ENCODE measurements at places on chromosomes 7 and 10.

GRCh38 chr7:13578294-13578693 is 411.2 kb downstream of the ETV1 start:
- no peak for DNase-seq

GRCh38 chr7:140330595-140330994 is 67.7 kb downstream of the SLC37A3 start:
- no peak for DNase-seq

- no peak for DNase-seq
These were observed at the start of gene ECHDC3 for GRCh38 chr10:11742009-11742778. Gene ECHDC3 (plus strand): TSS chr10:11742382. CDS start chr10:11742577, 195 bp downstream.

DNA sequence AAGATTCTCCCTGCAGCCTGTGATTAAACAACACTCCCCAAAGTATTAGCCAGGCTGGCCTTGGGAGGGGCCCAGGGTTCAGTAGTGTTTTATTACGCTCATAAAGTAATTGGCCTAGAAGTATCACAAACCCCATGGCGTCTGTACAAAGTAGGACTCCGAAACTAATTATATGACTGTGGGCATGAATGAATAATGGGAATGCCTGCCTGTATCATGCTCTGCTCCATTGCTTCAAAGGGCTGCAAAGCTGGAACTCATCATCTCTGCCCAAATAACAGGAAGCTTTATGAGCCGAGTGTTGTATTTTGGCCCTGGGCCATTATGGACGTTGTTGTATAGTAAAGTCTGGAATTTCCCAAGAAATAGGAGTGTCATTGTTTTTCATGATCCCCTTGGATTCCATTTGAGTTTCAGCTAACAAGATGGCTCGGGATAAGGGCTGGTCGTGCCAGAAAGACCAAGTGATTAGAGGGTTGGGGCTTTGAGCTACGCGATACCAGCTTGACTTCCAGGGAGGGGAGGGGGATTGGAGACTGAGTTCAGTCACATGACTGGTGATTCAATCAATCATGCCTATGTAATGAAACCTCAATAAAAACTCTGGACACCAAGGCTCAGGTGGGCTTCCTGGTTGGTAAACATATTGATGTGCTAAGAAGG is 65.3 kb upstream of the NPTX2 start:
- DNase-seq = no peak

DNA sequence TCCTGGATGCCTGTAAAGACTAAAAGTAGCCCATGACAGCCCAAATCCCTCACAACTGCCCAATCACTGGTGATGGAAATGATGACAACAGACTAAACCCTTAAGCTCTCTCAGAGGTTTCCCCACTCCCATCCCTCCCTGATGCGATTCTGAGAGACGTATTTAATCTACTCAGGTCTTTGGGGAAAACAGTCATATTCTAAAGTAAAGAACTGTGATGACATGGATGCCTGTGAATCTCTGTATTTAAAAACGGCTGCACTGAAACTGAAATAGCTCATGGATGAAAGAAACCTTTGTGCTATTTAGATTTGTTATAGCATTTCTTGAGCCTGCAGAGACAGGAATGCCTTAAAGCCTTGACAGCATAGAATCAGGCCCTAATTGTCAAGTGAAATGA is 28.5 kb downstream of the VPS41 start:
- DNase-seq = no peak

DNA sequence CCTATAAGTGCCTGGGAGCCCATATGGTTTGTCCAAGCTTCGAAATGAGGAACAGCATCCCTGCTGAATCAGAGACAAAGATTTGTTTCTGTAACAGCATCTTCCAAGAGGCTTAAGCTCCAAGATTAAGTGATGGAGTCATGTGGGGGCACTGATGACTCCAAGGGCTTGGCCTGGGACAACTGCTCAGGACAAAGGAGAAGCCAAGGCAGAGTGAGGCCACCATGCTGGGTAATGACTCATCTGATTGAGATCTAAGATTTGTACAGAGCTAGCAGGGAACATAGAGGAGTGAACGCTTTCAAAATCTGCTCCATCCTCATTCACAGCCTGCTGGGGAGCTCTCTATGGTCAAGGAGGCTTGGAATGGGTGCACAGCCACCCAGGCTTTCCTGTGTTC is 49.3 kb downstream of the C10orf120 start:
- no peak for DNase-seq

- peak; percentile 42 for DNase-seq
These were observed 40.7 kb downstream of the ATE1 start for GRCh38 chr10:121886997-121887622.

GRCh38 chr10:129850316-129850715 is 113.8 kb downstream of the EBF3 start:
- DNase-seq = no peak

GRCh38 chr7:145582742-145583303 is 533.8 kb upstream of the CNTNAP2 start:
- no peak for DNase-seq

GRCh38 chr10:34464591-34464990 is 350.5 kb downstream of the PARD3 start:
- DNase-seq = no peak

GRCh38 chr10:86341361-86341811 is 25.2 kb downstream of the GRID1 start:
- no peak for DNase-seq

DNA sequence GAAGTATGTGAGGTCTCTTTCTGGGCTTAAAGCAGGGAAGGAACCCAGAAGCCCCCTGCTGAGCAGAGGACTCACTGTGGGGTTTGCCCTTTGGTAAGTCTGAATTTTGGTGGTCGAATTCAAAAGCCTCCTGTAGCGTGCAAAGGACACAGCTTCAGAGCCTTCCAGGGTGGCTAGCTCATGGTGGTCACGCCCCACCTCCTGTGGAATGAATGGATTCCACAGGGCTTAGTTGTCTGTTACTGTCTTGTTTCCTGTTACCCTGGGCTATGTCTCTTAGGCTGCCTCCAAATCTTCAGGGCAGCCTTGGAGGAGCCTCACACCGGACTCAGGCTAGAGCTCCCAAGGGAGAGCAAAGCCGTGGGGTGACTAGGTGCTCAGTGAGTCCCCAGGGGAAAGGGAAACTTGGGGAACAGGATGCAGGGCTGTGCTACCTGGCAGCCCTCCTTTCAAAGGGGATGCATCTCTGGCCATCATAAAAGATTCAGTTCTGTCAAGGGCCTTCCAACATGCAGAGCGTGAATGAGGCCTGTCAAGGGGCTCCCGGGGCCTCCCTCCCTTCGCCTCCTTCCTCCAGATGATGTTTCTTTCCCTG is 211.7 kb downstream of the CCSER2 start:
- DNase-seq = peak; percentile 83

GRCh38 chr10:16901106-16901505 is 83.9 kb upstream of the RSU1 start:
- DNase-seq = no peak

- DNase-seq = peak; percentile 29
These were observed 89.1 kb downstream of the MMRN2 start for GRCh38 chr10:86868353-86868752.

GRCh38 chr10:132189016-132189415 is 2.3 kb downstream of the DPYSL4 start:
- DNase-seq = no peak

DNA sequence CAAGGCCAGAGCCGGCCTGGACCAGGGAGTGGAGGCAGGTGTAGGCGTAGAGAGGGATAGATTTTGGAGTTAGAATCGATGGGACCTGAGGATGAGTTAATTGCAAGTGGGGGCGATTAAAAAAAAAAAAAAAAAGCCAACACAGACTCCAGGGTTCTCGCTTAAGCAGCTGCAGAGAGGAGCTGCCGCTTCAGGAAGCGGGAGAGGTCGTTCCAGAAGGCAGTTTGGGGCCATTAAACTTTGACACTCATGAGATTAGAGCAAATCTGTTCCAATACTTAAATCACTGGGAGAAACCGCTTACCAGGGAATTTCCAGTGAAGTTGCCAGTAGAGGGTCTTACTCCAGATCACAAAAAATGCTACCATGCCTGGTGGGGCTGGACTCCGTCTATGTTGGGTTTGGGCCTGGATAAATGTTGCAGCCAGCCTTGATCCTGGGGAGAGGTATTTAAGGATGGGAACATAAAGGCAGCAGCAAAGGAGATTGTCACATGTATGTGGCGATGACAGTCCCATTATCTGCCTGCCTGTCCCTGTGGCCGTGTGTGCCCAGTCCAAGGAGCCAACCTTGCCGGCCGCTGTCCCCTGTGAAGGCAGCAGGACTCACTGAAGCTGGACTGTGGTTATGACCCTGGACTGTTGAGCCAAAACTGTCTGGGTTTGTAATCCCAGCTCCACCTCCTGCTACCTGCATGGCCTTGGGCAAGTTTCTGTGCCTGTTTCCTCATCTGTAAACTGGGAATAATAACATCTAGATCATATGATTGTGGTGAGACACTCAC is 23.9 kb upstream of the GRID1 start:
- DNase-seq = no peak

DNA sequence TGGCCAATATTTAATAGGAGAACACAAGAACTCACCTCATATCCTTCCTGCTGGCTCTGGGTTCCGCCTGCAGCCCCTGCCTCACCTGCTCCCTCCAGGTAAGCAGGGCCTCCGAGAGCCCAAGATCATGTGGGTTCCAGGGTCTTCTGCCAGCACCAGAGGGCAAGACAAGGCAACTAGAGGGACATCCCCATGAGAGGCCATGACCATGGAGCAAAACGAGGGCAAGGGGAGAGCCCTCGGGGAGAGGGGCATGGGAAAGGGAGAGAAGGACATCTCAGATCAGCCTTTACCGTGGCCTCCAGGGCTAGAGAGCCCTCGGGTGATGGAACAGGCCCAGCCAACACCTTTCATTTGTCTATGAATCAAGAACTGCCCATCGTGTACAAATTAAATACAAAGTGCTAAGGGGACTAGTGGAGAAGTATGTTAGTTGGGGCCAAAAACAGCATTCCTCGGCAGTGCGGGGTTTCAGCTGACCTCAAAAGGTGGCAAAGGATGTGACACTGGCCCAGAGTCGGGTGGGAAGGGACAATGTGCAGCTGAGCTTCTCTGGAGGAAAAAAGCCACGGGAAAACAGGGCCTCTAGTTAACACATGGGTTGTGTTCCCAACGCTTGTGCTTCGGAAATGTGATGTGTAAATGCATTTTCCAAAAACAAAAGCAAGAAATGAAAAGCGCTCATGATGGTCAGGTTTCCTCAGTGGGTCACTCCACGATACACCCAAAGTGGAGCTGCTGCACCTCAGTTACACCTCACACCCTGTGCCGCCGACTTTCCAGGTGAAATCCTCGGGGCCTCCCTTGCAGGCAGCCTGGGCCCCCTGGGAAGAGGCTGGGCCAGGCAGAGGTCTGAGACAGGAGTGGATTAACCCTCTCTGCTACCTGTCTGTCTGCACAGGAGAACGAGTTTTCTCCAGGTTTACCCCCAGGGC is 2.0 kb downstream of the AOC1 start:
- DNase-seq = no peak

GRCh38 chr10:120601999-120602398 is 145.0 kb downstream of the PLPP4 start:
- no peak for DNase-seq

DNA sequence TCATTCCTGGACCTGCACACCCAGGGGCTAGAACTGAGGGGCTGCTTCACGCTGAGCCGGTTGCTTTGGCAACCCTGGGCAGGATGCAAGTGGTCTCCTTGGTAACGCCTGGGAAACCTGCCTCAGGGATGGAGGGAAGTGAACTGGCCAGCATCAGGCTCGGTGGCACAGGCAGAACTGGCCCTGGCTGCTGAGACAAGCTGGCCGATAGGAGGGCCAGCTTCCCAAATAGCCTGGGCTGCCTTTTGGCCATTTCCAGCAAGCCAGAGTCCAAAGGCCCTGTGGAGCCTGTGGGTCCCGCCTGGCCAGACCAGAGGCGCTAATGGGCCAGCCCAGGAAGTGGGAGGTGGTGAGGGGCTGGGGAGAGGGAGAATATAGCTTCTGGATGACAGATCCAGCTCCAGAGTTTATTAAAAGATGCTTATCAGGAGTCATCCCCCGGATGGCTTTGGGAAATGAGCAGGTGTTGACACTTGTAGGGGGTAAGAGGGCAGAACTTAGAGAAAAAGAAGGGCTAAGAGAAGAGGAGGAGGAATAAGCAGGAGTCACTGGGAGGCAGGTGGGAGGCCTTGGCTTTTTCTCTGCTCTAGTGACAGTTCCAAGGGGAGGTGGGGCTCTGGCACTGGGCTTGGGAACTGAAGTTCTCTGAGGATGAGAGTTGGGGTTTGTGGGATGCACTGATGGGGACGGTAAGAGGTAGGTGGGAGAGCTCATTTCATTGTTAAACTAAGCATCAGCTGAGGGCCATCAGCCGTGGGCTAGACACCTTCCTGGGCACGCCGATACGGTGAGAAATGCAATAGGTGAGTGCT is 9.6 kb downstream of the NEURL1 start:
- no peak for DNase-seq

GRCh38 chr10:68192113-68192512 is 39.8 kb downstream of the ATOH7 start:
- DNase-seq = peak; percentile 21

- no peak for DNase-seq
These were observed 124.2 kb downstream of the ARHGAP12 start for GRCh38 chr10:31804352-31804810.

DNA sequence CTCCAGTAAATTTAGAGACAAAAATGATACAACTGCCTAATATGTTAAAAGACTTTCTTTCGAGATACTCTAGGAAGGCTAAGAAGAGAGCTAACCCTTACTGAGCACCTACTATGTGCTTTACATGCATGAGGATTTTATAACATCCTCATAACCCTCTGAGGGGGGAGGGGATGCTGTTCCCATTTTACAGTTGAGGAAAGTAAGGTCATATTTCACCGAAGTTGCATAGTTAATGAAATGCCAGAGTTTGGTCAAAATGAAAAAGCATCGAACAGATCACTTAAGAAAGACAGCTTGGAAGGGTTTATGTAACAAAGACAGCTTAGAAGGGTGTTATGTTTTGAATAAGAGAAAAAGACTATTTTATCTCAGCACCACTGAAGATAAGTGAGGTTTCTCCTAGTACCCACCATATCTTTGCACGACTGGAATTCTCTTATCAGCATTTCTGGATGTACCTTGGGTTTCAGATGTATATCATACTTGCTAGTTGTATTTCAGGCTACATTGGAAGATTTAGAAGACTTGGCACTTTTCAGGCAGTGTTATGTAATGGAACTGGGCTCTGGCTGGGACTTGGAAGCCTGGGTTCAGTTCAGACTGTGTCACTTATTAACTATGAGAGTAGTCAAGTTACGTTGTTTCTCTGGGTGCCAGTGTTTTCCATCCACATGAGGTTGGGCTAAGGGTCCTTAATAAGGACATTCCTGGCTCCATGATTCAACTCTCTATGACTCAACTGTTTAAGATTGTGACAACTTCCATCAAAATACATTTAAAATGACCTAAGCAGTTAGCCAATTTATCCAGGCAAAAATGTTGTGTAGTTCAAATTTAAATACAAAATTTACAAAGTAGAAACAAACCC is 6.0 kb downstream of the RHOBTB1 start:
- peak; percentile 21 for DNase-seq

GRCh38 chr7:19470031-19470430 is 238.8 kb downstream of the POLR1F start:
- no peak for DNase-seq

DNA sequence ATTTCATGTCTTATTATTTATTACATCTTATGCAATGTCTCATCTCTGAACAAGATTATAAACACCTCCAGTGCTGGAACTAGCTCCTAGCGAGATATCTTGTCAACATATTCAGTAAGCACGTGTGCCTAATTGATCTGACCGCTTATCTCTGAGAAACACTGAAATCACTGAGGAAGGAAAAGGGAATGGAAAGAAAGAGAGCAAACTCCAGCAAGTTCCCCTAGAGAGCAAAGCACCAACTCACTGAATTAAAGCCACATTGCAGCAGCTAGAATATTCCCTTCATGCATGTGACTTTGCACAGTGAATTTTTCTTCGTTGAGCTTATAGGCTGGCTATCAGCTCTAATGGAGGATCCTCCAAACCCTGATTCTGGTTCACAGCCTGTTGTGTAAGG is 177.1 kb upstream of the FRMD4A start:
- no peak for DNase-seq
